Right renal pelvis (tissue), 4 donors: ENCODE measurements at places on chromosomes 7 and 10.

DNA sequence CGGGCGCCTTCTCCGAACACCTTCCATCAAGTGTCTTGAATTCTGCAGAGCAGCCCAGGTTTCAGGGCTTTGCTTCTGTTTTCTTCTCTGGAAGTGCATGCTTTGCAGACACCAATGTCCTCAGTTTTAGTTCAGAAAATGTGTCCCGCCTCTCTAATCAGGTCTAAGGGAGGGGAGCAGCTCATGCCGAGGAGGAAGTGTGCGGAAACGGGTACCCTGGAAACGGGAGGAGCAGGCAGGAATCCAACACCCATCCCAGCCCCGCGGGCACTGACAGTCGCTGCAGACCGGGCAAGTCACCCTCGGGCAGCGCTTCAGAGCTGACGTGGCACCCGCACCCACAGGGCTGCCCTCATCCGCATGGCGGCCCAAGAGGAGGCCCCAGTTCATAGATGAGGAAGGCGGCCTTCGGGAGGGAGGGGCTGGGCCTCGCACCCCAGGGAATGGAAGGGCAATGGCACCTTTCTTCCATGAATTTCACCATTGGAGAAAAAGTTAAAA, 338.7 kb downstream of the DNAJB6 start:
- no peak for DNase-seq

DNA sequence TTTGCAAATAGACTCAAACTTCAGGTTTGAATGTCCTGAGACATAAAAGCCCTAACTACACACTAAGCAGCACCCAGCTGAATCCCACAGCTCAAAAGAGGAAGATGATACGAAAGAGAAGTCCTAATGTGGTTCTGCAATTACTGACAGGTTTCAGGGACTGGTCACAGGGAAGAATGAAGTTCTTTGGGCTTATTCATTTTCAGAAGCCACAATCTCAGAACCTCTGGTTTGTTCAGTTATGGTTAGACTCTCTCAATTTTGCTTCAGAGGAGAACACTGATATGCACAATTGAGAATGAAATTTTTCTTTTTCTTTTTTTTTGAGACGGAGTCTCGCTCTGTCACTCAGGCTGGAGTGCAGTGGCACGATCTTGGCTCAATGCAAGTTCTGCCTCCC, 94.6 kb upstream of the FAM180A start:
- DNase-seq = no peak

DNA sequence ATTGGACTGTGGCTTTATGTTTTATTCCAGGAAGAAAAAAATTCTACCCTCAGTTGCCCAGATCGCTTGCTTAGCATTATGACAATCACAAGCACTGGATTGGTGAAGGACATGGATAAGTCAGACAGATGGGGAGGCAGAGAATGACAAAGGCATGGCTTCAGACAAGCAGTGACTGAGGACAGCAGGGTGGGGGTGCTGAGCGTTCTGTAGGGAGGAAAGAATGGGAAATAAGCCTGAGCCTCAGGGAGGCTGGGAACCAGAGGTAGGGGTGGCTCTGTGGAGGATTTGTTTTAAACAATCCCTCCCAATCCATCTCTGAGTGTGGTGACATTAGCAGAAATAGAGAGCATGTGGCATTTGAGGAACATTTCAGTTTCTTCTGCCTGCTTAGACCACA, 896.9 kb downstream of the CCSER2 start:
- no peak for DNase-seq

DNA sequence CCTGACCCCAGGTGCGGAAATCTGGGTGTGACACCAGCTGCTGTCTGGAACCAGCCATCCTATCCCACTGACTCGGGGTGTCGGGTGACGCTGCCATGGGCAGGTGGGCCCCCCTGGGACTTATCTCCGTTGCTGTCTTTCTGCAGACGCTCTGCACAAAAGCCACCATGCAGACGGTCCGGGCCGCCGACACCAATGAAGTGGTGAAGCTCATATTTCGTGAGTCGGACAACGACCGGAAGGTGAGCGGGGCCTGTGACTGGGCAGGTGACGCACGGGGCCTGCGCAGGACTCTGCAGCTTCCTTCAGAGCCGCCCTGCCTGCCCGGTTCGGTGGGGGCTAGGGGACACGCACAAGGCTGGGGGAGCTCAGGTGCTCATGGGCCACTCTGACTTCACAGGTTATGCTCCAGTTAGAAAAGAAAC, 36.6 kb downstream of the NKX6-2 start:
- DNase-seq = no peak

DNA sequence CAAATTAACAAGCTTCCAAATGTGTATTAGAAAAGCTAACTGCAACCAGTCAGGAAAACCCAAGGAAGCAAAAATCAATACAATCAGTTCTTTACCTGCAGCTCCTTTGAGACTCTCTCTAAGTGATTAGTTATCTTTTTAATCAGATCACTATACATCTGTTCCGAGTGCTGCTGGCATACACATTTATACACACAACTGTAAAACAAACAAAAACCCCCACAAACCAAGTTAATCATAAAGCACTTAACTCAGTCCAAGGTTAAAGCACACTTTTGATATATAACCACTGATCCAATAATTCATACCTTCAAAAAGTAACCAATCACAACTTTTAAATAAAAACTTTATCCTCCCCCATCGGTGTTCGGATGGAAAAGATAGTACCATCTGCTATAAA, 25.6 kb downstream of the CACUL1 start:
- no peak for DNase-seq

DNA sequence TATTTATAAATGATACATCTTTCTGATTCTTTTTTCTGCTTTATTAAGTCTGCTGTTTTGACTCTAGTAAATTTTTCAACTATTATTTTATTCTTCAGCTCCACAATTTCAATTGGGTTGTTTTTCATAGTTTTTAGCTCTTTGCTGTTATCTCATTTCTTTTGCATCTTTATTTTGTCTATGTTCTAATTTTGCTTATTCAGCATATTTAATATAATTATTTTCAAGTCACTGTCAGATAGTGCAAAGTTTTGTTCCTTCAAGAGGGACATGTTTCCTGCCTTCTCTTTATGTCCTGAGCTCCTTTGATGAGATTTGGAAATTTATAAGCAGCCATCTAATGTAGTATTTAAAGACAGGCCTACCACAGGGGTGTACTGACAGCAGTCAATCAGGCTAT, 131.5 kb upstream of the ZNF722 start:
- DNase-seq = no peak

- DNase-seq = no peak
These were observed 36.7 kb upstream of the LRRC4 start for GRCh38 chr7:128067983-128068382.

DNA sequence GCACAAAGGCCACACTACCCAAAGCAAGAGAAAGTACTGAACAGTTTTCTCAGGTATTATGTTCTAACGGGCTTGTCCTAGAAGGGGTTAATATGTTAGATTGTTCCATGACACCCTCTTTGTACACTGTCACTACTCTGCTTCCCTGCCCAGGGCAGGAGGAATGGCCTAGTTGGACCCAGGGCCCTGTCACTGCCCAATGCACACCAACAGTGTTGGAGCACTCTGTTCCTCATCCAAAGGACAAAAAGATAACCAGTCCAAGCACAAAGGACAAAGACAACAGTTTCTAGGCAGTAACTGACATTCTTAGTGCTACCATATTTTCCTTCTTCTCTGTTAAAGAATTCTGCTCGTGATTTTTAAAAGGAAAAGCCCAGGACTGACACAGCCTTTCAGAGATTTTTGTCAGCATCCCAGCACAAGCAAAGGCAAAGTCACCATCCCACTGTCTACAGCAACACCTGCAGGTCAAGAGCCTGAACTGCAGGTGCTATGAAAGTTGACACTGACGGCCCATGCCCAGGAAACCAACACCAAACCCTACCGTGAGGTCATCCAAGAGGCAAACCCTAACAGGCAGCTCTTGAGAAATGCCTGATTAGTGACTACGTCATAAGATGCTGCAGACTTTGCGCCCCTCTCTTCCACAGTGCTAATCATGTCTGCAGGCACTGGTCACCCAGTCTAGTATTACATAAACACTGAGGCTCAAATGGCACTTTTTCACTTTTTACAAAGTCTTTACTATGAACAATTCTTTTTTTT, 13.2 kb downstream of the NUDCD3 start:
- peak; percentile 41 for DNase-seq

DNA sequence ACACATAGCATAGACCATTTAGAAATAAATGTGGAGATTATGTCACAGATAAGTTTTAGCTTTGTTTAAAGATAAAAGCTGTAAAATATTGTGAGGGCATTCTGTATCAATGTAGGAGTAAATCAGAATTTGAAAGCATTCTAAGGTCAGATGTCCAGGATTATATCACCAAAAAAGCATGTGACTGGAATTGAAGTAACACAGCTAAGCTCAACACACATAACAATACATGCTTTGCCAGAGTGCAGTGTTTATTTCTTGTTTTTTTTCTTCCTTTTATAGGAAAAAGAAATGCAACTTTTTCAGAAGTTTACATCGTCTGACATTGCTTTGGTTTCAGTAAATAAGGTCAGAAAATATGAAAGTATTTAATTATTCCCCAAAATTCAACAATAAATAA, 183.4 kb downstream of the HTR7 start:
- DNase-seq = no peak

- no peak for DNase-seq
These were observed 1.6 kb downstream of the FAM53B start for GRCh38 chr10:124742413-124743190.

GRCh38 chr10:100683004-100683403, 62.4 kb upstream of the PAX2 start:
- DNase-seq = no peak

GRCh38 chr7:15874774-15875173, 188.3 kb upstream of the MEOX2 start:
- DNase-seq = no peak

GRCh38 chr7:72405418-72405817, 6.7 kb downstream of the CALN1 start:
- DNase-seq = no peak

GRCh38 chr7:120723465-120724385, 134.2 kb downstream of the TSPAN12 start:
- no peak for DNase-seq

GRCh38 chr7:141333459-141333858, 217.8 kb upstream of the AGK start:
- DNase-seq = no peak

- DNase-seq = no peak
These were observed 598.6 kb downstream of the SH2D4B start for GRCh38 chr10:81136261-81136660.

- DNase-seq = no peak
These were observed 75.5 kb downstream of the SIRT1 start for GRCh38 chr10:67959839-67960476.

- no peak for DNase-seq
These were observed 11.8 kb upstream of the TSPAN12 start for GRCh38 chr7:120869700-120870099.

- DNase-seq = no peak
These were observed 121.4 kb upstream of the INHBA start for GRCh38 chr7:41824284-41824683.

DNA sequence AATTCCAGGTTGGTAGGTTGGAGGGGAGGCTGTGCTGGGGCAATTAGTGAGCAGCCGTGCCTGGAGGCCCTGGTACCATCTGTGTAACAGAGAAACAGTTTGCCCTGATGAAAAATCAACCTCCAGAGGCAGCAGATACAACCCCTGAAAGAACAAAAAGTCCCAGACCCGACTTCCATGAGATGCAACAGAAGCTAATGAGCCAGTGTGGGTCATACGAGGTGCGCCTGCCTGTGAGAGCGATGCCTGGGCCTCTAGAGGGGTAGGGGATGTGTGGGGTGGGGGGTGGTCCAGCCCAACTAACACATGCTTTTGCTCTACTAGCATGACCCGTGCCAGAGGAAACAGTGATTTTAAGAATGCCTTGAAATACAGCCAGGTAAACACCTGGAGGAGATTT, 39.3 kb downstream of the CELF2 start:
- DNase-seq = no peak

DNA sequence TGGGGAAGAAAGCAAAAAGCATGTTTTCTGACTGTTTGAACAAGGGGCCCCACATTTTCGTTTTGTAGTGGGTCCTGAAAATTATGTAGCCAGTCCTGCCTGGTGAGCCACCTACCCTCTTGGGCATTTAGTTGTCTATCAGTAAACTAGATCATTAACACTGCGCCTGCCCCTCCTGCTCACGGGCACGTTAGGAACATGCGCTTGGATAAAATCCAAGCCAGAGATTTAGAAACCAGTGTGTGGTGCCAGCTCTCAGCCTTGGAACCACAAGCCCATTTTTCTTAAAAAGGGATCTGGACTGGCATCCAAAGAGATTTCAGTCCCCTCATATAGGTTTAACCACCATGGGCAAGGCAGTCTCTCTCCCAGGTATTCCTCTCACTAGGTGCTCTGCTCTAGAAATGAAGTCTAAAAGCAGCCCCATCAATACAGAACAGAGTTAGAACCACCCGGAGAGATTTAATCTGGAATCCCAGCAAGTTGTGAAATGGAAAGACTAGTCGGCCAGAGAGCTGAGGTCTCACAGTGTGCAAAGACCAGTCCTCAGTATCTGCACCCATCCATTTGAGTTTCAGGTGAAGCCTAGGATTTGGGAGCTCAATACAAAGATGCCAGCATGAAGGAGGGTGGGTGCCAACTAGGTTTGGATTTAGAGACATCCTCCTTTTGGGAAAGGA, 123.9 kb upstream of the TCF7L2 start:
- DNase-seq = no peak

DNA sequence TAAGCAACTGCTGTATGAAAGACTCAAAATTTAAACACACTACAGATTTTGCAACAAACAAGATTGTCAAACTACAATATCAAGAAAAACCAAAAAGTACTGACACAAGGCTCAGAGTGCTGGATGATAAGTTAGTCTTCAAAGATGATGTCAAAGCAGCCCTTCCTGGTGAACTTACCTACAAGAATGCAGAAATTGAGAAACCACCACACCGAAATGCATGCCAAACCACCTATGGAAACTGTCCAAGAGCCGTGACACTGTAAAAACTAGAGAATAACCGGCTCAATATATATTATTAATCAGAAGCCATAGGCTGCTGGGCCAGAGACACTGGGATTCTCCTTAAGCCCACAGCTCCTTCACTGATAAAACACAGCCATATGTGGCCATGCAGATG, 25.3 kb downstream of the DENND11 start:
- DNase-seq = no peak

DNA sequence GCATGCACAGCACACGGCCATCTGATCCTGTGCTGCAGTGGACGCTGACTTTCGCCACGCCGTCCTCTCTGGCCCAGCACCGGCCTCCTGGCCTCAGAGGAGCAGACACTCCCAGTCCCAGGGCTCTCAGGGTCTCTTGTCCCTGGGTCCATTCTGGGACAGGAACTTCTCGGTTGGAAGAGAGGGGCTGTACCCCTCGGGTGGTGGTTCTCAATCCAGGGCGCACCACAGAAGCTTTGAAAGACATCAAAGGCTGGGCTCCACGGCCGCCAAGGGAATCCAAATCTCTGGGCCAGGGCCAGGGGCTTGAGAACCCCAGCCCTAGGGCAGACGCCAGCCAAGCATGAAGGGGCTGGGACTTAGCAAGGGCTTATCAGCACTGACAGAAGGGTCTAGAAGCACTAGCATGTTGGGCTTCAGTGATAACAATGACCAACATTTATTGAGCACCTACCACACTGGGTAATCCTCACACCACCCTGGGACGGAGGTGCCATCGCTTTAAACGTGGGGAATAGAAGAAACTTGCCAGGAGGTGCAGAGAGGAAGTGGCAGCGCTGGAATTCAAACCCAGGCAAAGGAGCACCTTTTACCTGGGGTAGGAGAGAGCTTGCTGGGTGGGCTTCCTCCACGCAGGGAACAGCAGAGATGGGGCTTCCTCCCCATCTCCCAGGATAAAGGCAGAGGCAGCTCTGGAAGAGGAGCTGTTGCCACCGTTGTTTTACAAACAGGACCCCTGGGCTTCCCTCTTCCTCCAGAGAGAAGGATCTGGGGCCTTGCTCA, 1.8 kb upstream of the PYROXD2 start:
- no peak for DNase-seq
